ENCODE measurements at places on chromosomes 3 and 15. TPM values are rescaled to one million over a fixed set of nuclear protein-coding genes. Genes with fewer than 3 reads are reported as not detected.

Gene UBAP1L
- 1.5 TPM for total RNA-seq

DNA sequence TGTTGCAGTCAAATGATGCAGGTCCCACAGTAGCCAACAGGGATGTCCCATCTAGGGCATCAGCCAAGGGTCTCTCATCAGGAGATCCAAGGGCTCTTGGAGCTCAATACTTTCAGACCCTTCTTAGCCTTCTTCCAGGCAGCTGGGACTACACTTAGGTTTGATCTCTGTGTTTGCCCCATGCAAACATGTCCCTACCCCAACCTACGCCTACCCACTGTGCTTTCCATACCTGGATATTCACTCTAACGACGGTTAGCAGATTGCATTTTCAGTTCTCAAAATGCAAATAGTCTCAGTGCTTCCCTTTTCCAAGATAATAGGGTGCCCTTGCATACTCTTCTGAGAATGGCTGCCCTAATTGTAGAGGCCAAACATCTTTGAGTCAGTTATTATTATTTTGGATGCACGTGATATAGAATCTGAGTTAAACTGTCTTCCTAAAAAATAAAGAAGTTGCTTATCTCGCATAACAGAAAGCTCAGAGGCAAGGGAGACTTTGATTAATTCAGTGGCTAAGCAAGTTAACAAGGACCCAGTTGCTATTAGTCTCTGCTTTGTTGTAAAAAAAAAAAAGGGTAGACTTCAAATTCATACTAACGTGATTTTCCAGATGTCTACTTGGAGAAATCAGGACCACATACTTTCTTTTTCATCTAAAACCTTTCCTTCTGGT, 1.0 kb upstream of the CEP70 start:
- no peak for DNase-seq

DNA sequence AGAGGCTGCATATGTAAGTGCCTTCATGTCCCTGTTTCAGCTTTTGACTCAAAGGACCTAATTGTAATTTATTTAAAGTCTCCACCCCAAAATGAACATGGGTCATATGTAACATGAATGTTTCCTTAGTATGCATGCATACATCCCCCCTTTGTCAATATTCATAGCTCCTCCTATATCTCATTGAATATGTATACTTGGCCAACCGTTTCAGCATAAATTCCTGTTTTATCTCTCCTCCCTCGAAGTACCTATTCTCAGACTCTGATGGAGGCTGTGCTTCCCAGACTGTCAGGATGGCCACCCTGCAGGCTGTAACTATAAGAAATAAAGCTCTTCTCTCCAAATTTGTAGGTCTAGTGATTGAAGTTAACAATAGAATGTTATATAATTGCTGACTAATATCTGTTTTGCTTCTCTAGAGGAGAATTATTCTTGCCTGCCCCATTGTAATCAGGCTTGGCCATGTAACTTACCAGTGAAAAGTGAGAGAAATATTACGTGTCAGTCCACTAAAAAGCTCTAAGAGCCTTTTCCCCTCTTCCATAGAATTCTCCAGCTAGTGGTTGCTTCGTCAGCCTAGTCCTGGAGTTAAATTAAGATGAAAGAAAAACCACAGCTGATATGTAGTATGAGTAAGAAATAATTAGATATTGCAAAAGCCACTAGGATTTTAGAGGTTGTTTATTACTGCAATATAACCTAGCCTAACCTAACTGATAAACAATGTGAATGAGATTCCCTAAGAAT, 245.1 kb downstream of the ZNF385D start:
- no peak for DNase-seq

DNA sequence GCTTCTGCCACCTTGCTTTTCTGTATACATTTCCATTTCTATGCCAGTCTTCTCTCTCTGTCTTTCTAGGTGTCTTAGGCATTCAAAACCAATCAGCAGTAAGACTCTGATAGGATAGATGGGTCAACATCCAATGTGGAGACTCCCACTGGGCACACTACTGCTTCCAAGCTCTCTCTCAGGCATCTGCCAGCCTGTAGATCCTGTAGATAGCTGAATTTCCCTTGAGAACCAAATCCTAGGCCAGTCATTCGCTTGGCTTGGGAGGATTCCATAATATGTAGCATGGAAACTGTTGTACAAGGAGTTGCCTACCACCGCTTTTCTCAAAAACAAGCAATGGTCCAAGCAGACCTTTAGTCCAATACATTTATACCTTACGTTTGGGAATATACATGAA, 262.8 kb upstream of the RARB start:
- no peak for DNase-seq

DNA sequence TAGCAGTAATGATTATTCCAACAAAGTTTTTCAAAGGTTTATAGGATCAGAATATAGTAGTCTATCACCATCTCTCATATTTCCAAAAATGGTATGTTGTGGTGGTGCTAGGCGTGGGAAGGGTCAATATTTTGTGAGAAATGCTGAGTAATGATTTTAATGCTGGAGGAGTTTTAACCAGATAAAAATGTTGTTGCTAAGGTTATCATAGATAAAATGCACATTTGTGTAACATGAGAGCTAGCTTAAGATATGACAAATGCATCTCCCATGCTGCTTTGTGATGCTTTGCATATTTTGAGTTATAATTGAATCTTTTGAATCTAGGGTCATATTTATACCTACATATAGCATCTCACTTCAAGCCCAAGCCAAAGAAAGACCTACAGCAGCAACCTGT, 103.9 kb upstream of the ROBO1 start:
- no peak for DNase-seq

- no peak for DNase-seq
Observed at GRCh38 chr15:50138391-50138790, 19.4 kb upstream of the ATP8B4 start.

GRCh38 chr3:162274070-162274469, 777.5 kb downstream of the OTOL1 start:
- DNase-seq: no peak

- DNase-seq: no peak
Observed at GRCh38 chr3:131444180-131444579, 58.6 kb downstream of the MRPL3 start.

- DNase-seq: no peak
Observed at GRCh38 chr15:100696452-100696851, 94.1 kb downstream of the ASB7 start.

GRCh38 chr3:49454458-49454857, 15.6 kb upstream of the DAG1 start:
- DNase-seq: no peak

- no peak for DNase-seq
Observed at GRCh38 chr3:143565951-143566350, 282.3 kb downstream of the SLC9A9 start.

- DNase-seq: no peak
Observed at GRCh38 chr3:112407214-112407887, 74.4 kb downstream of the CD200 start.

Measured in Right ventricle myocardium inferior (tissue), 1 donor.